Cardiac fibroblast (primary cell): ENCODE measurements at places on chromosomes 11 and 22.

- DNase-seq: no peak
Measured at GRCh38 chr22:29205252-29205593, 473 bp upstream of the EMID1 start.

DNA sequence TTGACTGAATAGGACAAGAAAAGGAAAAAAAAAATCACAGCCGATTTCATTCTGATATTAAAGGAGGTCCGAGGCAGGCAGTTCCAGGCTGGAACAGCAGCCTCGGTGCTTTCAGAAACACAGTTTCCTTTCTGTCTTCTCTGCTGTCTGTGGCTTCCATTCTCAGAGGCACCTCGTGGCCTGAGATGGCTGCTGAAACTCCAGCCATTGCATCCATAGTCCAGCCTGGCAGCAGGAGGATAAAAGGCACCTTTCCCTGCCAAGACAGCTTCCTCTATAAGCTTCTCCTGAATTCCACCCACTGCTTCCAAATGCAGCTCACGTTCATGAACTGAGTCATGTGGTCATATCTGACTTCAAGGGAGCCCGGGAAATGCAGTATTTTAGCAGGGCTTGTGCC lies 390.5 kb downstream of the TBC1D22A start:
- peak; percentile 20 for DNase-seq

- DNase-seq: peak; percentile 45
Measured at GRCh38 chr11:27696115-27696514, 4.1 kb downstream of the BDNF start.

DNA sequence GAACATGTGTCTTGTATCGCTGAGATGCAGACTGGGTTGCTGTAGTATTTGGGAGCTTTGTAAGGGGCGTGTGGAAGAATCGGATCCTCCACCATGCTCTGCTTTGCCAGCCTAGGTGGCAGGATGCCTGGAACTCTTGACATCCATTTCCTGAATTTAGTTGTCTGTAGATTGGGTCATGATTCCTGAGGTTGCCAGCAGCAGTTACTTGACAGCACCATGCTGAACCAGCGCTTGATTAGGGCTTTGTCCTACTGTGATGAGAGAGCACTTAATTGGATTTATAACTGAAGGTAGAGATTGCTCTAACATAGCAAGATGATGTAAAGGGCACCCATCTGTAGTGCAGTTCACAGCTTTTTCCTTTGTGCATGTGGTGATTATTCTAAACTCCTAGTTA lies 75.6 kb upstream of the HORMAD2 start:
- no peak for DNase-seq

- DNase-seq: no peak
Measured at GRCh38 chr11:57484141-57484710, 23.9 kb downstream of the RTN4RL2 start.

- DNase-seq: no peak
Measured at GRCh38 chr22:40432157-40432556, 61.8 kb downstream of the SGSM3 start.

- DNase-seq: no peak
Measured at GRCh38 chr11:114260483-114260882, 35.7 kb upstream of the NNMT start.

GRCh38 chr11:132901638-132902471 lies 630.4 kb downstream of the OPCML start:
- DNase-seq: no peak

DNA sequence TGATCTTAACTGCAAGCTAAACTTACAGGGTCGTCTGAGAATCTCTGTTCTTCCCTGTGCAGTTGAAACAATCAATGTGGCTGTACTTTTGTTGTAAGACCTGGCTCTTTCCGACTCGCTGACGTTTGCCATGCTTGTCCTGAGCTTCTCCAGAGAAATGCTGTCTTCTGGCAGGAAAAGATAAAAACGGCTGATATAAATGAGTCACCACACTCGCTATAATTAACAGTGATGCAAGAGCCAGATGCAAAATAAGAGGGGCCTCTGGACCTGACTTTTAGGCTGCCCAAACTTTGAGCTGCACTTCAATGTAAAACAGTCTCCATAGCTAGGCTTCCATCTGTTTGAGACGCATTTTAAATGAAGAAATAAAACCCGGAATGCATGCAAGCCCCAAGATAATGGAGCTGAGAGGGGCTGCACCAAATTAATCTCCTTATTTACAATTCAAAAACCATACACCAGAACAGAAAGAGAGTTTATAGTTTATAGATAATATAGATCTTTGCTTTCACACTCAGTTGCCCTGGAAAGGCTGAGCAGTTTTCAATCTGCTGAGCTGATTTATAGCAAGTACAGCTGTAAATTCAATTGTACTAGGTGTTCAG lies 48.5 kb downstream of the WT1 start:
- DNase-seq: peak; percentile 87

- peak; percentile 50 for DNase-seq
Measured at GRCh38 chr11:64241491-64242374, 838 bp downstream of the FKBP2 start.

- peak; percentile 25 for DNase-seq
Measured at GRCh38 chr22:24051568-24051967, 40.5 kb downstream of the CABIN1 start.

DNA sequence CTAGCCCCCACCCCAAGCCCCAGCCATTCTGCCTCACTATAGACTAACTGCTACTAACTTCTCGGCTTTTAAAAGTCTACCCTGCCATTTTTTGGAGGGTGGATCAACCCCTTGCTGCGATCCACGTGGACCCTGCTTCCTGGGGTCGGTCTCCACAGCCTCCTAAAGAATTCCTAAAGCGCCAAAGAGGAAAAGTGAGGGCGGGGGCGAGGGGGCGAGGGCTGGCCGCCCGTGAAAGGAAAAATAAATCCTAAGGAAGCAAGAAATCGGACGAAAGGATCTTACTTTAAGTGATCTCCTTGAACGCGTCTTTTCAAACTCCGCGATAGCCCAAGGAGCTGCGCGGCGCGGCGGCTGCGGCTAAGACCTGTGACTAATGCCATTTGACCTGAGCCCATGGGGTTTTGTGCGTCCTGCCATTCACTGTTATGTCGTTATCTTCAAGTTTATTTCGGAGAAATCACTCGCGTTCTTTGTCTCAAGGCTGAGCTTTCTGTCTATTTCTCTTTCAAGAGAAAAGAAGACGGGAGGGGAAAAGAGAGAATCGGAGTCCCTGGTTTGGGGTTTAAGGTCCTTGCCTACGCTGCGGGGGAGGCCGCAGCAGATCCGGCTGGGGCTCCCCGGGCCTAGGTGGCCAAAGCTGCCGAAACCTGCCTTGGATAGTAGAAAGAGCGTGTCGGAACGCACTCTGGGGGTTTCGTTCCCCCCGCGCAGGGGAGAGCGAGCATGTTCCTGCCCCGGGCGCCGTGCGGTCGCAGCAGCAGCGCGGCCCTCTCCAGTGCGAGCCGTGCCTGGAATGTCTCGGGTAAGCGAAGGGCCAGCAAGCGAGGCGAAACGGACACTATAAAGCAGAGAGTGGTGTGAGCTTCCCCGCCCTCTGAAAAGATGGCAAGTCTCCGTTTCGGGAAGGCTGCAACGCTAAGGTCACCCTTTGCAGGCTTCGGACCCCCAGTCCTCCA lies 2.8 kb upstream of the DBX1 start:
- DNase-seq: peak; percentile 29

DNA sequence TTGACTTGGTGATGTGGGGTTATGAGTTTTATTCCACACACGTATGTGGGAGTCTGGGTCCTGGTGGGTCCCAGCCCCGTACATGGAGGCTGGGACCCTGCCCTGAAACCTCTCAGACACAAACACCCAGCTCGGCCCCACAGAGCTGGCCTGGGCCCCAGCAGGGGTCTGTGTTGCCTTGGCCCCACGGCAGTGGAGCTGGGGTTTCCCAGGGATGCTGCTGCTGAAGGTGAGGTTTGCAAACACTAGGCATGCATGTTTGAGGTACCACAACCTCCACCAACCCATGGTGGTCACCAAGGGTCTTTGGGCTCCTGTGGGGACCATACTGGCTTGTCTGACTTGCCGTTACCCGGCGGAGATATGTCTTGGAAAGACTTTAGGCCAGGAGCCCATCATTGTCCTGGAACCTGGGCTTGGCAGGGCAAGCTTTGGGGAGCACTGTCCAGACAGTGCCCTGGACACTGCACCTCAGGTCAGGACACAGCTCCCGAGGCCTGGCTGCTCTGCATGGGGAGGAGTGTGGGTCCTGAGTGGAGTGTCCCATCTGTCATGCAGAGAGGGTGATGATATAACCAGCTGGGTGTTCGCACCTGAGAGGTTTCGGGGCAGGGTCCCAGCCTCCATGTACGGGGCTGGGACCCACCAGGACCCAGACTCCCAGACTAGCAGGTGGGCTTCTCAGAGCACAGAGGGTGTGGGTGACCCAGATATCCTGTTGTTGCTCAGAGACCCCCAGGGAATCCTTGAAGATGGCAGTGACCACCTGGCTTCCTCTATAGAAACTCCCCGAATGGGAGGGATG lies 63.3 kb downstream of the KCNQ1 start:
- DNase-seq: no peak

GRCh38 chr11:69385832-69386427 lies 92.0 kb downstream of the MYEOV start:
- DNase-seq: no peak
